ENCODE measurements at places on chromosomes 3 and 15. TPM values are rescaled to one million over a fixed set of nuclear protein-coding genes. Genes with fewer than 3 reads are reported as not detected.

UBAP1L gene
- total RNA-seq, result 10.1 TPM

DNA sequence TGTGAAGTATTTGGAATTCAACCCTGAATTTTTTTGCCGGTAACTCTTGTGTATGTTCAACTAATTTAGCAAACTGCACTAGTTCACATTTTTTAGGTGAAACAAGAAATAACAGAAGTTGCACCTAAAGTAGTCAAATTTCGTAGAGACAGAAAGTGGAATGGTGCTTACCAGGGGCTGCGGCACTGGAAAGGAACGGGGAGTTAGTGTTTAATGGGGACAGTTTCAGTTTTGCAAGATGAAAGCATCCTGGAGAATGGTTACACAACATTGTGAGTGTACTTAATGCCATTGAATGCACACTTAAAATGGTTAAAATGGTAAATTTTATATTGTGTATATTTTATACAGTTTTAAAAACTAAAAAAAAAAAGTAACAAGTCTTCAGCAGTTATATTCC, 27.4 kb downstream of the PPARG start:
- no peak for DNase-seq

TMC3 gene
- total RNA-seq, result not detected

LEO1 gene
- 12.5 TPM for total RNA-seq

Data from CD4-positive, CD25-positive, alpha-beta regulatory T cell (primary cell).